M059J (cell line): ENCODE measurements at places on chromosomes 6 and 20. TPM values are rescaled to one million over a fixed set of nuclear protein-coding genes. Genes with fewer than 3 reads are reported as not detected.

FARS2 gene
- total RNA-seq = 24.7 and 28.2 TPM in 2 replicates

BTNL2 gene
- total RNA-seq = not detected in 2 replicates

DLK2 gene
- 1.3 and 3.4 TPM in 2 replicates for total RNA-seq

SCRT2 gene
- total RNA-seq = not detected in 2 replicates

EEF1A2 gene
- 154 and 260 TPM in 2 replicates for total RNA-seq

VARS2 gene
- total RNA-seq = 7.4 and 10.1 TPM in 2 replicates

RCAN2 gene
- total RNA-seq = 2.3 and 2.7 TPM in 2 replicates

LRFN2 gene
- total RNA-seq = not detected in 2 replicates

ASF1A gene
- 16.1 and 24.2 TPM in 2 replicates for total RNA-seq

COL19A1 gene
- not detected in 2 replicates for total RNA-seq

MMUT gene
- total RNA-seq = 9.3 and 16.7 TPM in 2 replicates

SPEF1 gene
- 0.27 and 0.34 TPM in 2 replicates for total RNA-seq

SLC22A16 gene
- total RNA-seq = 0.42 TPM in 1 of 2 replicates, not detected in the other

BAK1 gene
- 34.0 and 43.7 TPM in 2 replicates for total RNA-seq

SLC17A4 gene
- total RNA-seq = not detected in 2 replicates

C6orf58 gene
- total RNA-seq = 0.64 TPM in 1 of 2 replicates, not detected in the other

CLPSL2 gene
- total RNA-seq = not detected in 2 replicates

RPS6KA2 gene
- total RNA-seq = 1.9 and 7.2 TPM in 2 replicates

ID4 gene
- total RNA-seq = 5.2 and 8.5 TPM in 2 replicates

C20orf96 gene
- 0.91 and 2.2 TPM in 2 replicates for total RNA-seq

SNX9 gene
- total RNA-seq = 23.0 and 37.8 TPM in 2 replicates

PGC gene
- total RNA-seq = not detected in 2 replicates

CLIC5 gene
- total RNA-seq = not detected in 2 replicates
